ENCODE measurements at places on chromosomes 6 and 20. TPM values are rescaled to one million over a fixed set of nuclear protein-coding genes. Genes with fewer than 3 reads are reported as not detected.

The BTN2A1 gene
- polyA plus RNA-seq = 27.5 TPM

The LY6G5C gene
- 2.7 TPM for polyA plus RNA-seq

The ECT2L gene
- polyA plus RNA-seq = 0.29 TPM

The EFCAB8 gene
- polyA plus RNA-seq = 0.24 TPM

The GPX5 gene
- not detected for polyA plus RNA-seq

The ZSCAN9 gene
- polyA plus RNA-seq = 28.0 TPM

The SSTR4 gene
- not detected for polyA plus RNA-seq

The TGM2 gene
- 13.8 TPM for polyA plus RNA-seq

The SEC63 gene
- polyA plus RNA-seq = 67.5 TPM

The CST1 gene
- polyA plus RNA-seq = not detected

GRCh38 chr6:28401172-28401571, 1.6 kb upstream of the ZSCAN12 start:
- no peak for DNase-seq

GRCh38 chr6:15987569-15987968, 141.3 kb upstream of the MYLIP start:
- no peak for DNase-seq

DNA sequence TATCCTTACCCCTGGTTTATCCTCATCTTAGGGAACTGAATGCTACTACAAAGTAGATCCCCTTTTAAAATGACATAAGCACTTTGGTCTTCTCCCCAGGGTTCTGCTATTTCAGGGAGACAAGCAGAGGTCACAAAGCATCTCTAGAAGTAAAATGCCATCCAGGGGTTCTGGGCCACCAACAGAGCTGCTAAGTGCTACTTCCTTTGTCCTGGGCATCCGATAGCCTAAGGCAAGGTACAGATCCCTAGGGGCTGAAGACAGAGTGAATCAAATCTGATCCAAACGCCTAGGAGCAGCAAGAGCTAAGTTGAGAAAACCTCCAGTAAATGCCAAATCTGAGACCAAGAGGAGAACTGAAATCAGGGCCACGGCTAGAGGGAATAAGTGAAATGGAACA, 161.2 kb downstream of the PTPRT start:
- DNase-seq = no peak

DNA sequence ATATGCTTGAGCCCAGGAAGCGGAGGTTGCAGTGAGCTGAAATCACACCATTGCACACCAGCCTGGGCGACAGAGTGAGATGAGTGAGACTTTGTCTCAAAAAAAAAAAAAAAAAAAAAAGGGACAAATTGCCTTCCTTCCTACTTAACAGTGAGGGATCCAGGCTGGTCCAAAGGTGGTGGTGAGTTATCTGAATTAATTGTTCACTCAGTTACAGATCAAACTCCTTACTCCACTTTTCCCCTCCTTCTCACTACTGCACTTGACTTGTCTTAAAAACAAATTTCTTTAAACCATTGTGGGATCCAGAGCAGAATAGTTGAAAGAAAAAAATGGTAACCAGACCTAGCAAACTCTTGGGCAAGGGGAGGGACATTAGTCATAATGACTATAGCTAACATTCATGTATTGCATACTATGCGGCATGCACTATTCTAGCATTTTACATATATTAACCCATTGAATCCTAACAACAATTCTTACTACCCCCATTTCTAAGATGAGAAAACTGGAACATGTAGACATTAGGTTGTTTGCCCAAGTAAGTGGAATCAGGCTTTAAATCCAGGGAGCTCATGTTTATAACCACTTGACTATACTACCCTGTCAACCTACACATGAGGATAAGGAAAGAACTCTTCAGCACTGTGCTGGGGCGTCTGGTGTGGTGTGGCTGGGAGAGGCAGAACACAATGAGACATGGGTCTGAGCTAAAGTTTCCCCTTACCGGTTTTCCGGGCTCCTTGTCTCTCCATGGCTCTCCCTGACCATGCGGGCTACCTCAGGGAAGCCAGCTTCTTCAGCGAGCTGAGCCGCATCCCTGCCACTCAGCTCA, 1.5 kb downstream of the GPANK1 start:
- no peak for DNase-seq

- no peak for DNase-seq
Measured at GRCh38 chr6:133796235-133796634, 92.7 kb upstream of the TCF21 start.

GRCh38 chr20:35150846-35151579, 3.9 kb upstream of the EDEM2 start:
- DNase-seq = no peak

DNA sequence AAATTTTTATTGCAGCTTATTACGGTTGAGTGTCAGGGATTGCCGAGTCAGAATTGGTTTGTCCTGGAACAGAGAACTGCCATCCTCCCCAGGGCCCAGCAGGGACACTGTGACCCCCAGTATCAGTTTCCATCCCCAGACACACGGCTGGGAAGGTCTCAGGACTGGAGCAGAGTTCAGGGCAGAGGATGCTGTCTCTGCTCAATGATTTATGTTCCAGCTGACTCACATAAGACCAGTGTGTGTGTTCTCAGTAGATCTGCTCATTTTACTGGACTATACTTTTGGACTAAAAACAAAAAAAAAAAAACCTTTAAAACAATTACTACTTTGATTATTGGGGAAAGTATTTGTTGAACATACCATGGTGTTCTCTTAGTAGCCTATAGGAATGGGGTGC, 44.2 kb downstream of the FNDC1 start:
- no peak for DNase-seq

- DNase-seq = no peak
Measured at GRCh38 chr6:21738180-21739094, 144.9 kb downstream of the SOX4 start.

GRCh38 chr20:34190262-34190661, 51.0 kb upstream of the ASIP start:
- no peak for DNase-seq

GRCh38 chr6:153960281-153960680, 78.8 kb upstream of the OPRM1 start:
- DNase-seq = peak; percentile 44

DNA sequence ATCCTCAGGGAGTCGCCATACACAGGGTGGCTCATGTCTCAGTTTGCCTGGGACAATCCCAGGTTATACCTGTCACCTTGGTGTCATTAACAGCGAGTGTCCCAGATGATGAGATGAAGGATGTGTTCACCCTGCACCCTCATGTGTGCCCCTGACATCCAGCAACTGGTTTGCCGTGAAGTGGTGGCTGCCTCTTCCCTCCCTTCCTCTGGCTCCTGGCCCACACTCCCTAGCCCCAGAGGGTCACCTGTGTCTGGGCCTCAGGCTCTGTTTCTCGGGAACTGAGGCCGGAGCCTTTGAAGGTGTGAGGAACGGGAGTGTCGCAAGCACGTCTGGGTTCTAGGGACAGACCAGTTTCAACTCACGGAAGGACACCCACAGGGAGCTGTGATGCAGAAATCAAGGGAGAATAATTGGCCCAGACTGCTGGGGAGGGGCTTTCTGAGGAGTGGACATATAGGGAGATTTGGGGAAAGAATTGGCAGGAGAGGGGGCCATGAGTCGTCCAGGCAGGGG, 35.8 kb upstream of the PHACTR3 start:
- no peak for DNase-seq

DNA sequence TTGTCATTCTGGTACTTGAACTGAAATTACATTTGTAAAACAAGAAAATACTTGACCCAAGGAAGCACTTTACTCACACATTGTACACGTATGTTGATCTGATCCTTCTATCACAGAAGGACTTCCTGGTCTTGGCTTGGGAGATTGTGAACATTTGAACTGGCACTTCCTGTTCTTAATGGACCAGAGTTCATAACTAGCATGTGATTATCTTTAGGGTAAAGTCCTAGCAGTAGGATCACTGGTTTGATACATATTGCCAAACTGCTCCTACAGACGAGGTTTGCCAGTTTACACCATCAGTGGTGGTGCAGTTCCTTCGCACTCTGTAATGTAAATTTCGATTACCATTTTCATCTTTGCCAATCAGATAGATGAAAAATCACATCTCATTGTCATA, 12.7 kb downstream of the HECA start:
- DNase-seq = no peak

DNA sequence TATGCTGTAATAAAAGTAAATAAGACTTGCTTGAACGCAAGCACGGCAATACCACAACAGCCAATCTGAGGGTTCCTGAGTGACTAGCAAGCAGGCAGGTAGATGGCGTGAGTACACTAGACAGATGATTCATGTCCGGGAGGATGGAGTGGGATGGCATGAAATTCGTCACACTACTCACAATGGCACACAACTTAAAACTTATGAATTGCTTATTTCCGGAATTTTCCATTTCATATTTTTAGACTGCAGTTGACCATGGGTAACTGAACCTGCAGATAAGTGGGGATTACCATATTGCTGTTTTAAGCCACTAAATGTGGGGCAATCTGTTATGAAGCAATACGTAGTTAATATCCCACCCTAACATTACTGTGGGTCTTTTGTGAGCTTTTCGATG, 93.6 kb upstream of the NFATC2 start:
- DNase-seq = no peak

- no peak for DNase-seq
Measured at GRCh38 chr6:166599205-166599604, 12.7 kb upstream of the RAMACL start.

DNA sequence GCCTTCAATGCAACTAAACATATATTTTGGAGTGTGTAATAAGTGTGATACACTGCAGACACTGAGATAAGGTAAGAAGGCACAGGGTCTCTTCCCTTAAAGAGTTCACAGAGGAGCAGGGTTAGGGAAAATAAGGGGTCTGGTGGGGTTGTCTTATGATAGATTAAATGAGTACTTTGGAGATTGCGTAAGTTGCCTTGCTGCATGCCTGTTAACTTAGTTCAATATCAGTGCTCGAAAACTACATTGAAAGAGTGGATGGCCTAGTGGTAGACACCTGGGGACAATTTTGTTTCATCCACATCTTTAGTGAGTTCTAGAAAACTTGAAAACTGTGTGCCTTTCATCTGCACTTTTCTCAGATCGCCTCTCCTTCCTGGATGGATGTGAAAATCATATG, 123.2 kb upstream of the BTBD3 start:
- no peak for DNase-seq

DNA sequence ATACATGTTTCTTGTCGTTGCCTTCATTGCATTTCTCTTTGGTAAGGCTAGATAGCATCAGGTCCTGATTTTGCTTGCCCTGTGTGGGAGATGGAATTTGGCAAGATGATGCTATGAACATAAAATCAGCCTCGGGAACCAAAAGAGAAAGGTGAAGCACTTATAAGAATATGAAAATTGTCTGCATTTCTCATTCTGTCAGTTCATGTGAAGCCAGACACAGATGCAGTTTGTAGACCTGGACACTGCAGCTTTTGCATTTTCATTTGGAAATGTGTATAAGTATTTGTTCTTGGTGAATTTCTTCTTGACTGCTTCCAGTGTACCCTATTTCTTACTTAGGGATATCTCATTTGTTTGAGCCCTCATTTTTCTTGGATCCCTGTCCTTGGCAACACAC, 1.3 kb downstream of the YWHAB start:
- no peak for DNase-seq

GRCh38 chr6:155412335-155412734, 43.3 kb downstream of the NOX3 start:
- DNase-seq = no peak

- no peak for DNase-seq
Measured at GRCh38 chr6:7134999-7135745, 27.4 kb downstream of the RREB1 start.

- no peak for DNase-seq
Measured at GRCh38 chr20:51760905-51761546, 7.2 kb downstream of the ATP9A start.

Measured in forelimb muscle (tissue), 1 donor.